A673 (cell line): ENCODE measurements at places on chromosomes 11 and 22.

GRCh38 chr11:19565639-19566038, 147.0 kb upstream of the NAV2 start:
- no peak for DNase-seq

DNA sequence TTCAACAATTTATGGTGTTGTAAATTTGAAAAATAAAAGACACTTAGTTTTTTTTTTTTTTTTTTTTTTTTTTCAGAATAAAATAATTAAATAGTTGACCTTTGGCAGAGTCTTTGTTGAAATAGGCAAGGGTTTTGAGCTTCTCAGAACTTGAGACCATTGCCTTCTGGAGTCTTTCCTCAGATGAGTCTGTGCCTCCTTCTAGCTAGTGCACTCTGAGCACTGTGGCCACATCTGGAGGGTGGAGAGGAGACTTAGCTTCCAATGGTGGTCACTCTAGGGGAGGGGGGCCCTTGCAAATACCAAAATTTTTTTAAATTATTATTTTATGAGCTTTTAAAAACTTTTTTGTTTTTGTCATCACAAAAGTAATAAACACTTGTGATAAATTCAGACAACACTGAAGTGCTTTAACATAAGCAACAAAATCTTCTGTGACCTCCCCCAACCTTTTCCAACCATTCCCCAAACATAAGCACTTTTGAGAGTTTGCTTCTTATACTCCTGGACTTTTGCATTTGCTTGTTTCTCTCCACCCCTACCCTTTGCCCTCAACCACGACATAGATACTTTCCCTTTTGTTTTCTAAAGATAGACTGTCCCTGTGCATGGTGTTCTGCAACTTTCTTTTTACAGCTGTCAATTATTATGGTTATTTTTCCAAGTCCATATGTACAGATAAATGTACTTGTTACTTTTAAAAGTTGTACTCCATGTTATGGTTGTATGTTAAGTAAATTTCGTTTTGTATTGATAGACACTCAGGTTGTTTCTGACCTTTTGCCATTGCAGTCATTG, 41.1 kb downstream of the BMAL1 start:
- no peak for DNase-seq

DNA sequence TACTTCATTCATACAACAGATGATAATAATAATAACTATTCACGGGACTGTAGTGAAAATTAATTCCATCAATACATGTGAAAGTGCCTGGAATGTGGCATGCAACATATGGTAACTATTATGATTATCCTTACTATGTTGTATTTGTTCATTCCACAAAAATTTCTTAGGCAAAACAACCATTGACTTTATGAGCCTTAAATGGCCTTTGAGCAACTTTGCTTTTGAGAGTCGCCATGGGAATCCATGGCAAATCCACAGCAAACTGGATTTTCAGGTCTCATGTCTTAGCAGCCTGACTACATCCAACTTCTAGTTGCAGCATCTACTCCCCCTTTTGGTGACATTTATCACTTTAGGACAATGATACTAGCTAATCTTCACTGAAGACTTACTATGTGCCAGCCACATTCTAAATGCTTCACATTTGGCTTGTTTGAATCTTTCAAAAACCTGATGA, 56.8 kb downstream of the SLC1A2 start:
- DNase-seq, result no peak

GRCh38 chr11:132095230-132096131, 725.1 kb downstream of the NTM start:
- DNase-seq, result no peak

DNA sequence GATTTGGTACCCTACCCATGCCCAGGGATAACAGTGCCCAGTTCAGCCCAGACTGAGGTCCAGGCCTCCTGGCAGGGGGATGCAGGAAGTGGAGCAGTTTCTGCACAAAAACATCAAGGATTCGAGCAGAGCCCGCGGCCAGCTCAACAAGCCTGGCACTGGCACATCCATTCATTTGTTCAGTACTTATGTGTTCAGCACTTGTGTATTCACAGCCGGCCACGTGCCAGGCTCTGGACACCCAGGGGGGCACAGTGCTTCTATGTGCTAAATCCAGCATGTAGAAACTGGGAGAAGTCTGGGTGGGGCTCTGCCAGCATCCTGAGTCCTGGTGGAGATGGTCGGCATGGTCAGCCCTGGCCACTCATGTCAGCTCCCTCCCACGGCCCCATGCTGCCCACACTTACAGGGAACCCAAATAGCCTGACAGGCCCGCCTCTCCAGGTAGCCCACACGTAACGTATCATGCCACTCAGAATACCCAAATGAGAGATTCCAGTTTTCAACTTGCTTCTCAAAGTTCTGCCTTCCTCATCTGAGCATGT, 28.5 kb downstream of the LINC01488 start:
- DNase-seq, result no peak

DNA sequence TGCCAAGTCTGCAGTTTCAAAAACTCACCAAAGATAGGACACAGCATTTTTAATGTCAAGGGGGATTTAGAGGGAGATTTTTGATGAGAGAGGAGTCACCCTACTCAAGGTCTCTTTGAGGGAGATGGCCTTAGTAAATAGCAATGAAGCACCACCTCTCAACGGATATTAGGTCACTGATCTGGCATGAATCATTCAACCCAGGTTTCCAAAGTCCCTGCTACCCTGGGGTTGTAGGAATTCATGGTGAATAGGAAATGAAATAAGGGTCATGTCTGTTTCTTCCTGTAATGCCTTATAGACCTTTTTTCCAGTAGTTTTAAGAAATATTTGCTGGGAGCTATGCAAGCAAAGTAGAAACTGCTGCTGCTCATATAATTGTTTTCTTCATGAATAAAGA, 2154.9 kb downstream of the LRRC4C start:
- DNase-seq, result peak; percentile 54

- DNase-seq, result peak; percentile 24
These were observed 24.9 kb downstream of the DHCR7 start for GRCh38 chr11:71423181-71423790.

DNA sequence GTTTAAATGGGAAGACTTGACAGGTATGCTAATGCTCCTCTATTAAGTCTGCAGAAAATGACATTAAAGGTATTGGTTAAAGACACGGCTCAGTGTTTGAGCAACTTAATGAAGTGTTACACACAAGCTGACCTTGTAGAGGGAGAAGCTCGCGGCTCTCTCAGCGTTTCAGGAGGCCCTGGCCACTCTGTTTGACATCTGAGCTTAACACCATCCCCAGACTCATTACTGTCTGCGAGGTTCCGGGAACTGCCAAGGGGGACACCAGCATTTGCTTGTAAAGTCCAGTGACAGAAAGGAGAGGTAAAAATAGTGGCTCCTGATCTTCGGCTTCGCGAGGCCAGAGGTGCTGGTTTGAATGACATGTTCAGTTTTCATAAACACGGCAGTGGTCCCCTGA, 540.7 kb upstream of the CADM1 start:
- no peak for DNase-seq

DNA sequence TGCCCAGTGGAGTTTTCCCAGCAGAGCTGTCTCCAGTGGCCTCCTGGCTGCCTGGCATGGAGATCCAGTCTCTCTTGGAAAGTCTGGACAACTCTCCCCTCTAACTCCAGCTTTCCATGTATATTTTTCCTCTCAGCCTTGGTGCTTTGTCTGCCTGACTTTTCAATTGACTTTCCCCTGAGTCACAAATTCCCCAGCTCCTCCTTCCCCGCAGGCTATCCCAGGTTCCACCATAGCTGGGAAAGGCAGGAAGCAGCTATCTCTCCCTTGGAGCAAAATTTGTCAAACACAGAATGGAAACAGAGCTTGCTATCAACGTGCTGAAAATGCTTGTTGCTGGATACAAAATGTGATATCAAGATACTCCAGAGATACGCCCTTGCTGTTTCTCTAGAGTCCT, 384.8 kb downstream of the TMEM135 start:
- no peak for DNase-seq

GRCh38 chr11:57406337-57406904, 16.0 kb upstream of the PRG2 start:
- no peak for DNase-seq

DNA sequence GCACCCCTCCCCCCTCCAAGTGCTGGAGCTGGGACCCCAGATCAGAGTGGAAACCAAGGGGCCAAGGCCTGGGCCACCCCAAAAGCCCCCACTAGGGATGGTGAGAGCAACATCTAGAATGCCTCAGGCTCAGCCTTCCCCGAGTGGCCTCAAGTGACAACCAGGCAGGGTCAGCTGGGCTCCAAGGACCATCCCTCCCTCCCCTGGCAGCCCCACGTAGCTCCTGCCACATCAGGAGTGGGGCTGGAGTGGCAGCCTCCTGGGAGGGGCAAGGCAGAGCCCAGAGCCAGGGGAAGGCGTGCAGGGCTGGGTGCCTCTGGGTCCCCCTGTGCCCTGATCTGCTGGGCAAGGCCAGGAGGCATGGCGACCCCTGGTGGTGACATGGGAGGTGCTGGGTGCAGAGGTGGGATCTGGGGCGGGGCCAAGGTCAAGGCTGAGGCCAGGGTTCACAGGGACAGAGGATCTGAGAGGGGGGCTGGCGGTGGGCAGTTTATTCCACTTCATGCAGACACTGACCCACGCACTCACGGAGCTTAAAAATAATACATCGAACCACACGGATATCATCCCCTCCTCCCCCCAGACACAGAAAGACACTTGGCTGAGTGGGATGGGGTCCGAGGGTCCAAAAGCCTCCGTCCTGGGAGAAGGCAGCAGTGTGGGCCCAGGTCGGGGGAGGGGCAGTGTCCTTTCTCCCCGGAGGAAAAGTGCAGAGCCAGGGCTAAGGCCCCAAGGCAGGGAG, 15.8 kb upstream of the EHD1 start:
- peak; percentile 72 for DNase-seq

DNA sequence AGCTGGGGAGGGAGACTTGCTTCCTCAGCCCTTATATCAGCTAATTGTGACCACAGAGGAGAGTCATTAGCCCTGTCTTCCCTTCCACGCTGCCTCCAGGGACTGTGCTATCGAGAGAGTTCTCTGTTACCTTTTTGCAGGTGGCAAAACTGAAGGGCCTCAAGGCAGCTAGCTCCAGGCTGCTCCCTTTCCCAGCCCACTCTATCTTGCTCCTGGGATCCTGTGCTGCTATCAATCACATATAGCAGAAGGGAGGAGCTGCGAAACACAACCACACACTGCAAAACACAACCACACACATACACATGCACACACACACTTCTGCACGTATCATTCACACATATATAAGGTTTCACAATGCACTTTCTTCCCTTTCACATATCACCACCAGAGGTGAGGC, 205.3 kb upstream of the MTNR1B start:
- no peak for DNase-seq

GRCh38 chr11:61183645-61184044, 19.7 kb upstream of the PGA3 start:
- no peak for DNase-seq

- peak; percentile 37 for DNase-seq
These were observed 10.7 kb downstream of the MAML2 start for GRCh38 chr11:96332126-96332771.

- DNase-seq, result no peak
These were observed 2164.8 kb downstream of the LRRC4C start for GRCh38 chr11:39294648-39295047.

DNA sequence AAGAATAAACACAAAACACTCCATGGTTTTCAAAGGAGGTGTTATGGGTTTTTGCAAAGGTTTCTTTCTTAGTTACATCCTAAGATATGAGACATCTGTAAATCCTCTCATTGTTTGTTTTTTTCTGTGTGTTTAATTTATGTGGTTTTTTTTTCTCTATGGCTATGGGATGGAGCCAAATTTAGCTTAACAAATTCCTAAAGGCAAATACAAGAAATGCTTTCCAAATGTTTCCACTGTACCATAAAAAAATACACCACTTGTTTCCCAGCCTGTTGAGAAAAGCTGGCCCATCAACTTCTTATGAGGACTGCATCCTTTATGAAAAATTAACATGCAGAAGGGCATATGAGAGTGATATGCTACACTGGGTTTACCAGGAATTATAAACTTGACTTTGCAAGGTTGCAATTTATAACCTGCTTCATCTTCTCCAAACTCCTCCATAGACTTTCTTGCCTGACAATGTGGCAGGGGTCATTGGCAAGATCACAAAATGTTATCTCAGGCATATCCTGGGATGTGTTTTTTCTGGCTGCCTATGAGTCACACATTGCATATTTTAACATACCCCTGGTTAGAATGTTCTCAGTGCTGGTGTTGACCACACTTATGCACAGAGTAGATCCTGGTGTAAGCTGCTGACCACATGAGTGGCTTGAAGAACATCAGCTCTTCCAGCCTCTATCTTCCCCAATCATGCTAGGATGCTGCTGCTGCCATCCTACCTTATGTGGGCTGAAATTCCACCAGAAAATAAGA, 137.6 kb upstream of the TTC12 start:
- no peak for DNase-seq

DNA sequence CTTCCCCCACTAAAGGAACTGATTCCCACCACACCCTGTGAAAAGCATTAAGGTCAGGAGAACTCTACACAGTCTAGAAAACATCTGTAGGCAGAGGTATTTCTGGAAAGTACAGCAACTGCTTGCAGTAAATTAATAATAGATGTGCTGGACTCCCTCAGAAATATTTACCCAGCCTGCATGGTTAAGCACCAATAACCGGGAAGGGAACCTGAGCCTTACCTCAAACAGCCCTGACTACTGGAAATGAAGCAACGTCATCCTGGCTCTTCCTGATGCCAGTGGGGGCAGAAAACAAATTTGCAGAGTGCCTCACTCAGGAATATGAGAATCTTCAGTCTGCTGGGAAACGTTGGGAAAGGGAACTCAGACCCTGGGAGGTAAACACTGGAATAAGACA, 318.1 kb downstream of the TENM4 start:
- DNase-seq, result no peak

- DNase-seq, result no peak
These were observed 164.6 kb downstream of the ETS1 start for GRCh38 chr11:128422576-128423370.

DNA sequence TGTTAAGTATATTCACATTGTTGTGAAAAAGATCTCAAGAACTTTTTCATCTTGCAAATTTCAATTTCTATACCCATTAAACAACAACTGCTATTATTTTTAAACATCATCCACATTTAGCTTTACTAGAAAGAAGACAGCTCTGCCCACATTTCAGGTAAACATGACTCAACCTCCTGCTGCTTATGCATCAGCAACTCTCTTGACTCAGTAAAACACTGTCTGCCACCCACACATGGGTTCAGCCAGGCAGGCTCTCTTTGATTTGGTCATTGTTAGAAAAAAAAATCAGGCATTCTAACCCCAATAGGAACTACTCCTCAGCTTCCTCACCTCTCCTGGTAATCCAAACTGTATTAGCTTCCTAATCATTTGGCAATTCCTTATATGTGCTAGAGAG, 5.1 kb upstream of the ENDOD1 start:
- DNase-seq, result no peak

- no peak for DNase-seq
These were observed 17.8 kb downstream of the CD82 start for GRCh38 chr11:44583353-44583669.
